ENCODE measurements at places on chromosomes 12 and 14. TPM values are rescaled to one million over a fixed set of nuclear protein-coding genes. Genes with fewer than 3 reads are reported as not detected.

DNA sequence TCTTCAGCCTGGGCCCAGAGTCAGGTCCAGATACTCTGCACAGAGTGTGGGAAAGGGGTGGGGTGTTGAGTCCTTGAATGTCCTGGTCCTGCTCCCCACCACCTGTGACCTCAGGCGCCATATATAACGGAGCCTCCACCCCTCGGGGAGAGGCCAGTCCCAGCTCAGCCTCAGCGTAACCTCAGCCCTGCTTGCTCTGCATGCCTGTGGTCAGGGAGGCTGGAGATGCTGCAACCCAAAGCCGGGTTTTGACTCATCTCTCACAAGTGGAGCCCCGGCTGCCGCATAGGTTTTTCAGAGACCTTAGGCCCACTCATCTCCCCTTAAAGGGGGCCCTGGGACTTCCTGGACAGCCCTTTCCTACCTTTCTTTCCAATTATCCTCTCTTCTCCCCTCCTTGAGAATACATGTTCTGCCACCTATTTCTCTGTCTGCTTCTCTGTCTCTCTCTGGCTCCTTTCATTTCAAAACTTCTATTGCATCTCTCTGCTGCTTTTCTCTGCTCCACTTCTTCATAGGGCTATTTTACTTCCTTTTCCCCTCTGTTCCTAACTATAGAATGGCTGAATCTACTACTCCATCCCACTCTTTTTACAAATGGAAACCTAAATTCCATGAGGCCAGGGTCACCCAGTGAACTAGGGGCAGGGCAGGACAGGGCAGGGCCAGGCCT is 1.2 kb downstream of the ITGB7 start:
- no peaks in the 10 kb centered on the region for H3K27me3 ChIP-seq
- peak overlapping the region; percentile 38 for H3K4me3 ChIP-seq
- H3K27ac ChIP-seq: peak overlapping the region; percentile 75
- H3K36me3 ChIP-seq: no peaks in the 10 kb centered on the region
- peak; percentile 68 for DNase-seq

DNA sequence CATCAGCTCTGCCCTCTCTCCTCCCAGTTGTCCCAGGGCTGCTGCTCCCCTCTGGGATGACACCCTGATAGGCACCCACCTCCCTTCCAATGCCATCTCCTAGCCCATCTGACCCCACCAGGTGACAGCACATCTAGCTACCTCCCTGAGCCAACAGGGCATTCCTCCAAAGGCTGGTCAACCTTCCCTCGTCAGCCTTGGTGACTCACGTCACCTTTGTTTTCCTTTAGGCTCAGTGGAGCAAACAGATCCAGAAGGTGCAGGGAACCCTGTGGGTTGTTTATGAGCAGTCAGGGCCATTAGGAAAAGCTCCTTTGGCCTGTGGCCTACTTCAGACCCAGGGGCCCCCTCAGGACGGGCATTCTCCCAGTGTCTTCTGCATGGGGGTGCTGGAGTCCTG is 32.4 kb downstream of the PIGH start:
- H3K27ac ChIP-seq: no peak overlapping the region
- no peak for DNase-seq
- H3K4me3 ChIP-seq: no peak overlapping the region
- H3K36me3 ChIP-seq: no peaks in the 10 kb centered on the region

DNA sequence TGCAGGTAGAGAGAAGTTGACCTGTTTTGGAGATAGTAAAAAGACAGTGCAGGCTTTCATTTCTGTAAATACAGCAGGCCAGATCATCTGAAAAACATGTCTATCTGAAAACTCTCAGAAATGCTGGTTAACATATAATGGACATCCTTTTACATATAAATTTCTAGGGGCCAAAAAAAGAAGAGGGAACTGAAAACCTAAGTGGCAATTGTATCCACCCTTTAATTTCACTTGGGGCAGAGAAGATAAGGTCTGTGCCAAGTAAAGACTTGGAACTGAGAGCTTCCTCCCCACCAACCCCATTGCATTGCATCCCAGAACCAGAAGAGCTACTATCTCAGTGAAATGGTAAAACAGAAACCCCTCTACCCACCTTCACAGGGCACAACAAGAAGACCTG is 141.0 kb downstream of the SRGAP1 start:
- H3K4me1 ChIP-seq: no peaks in the 10 kb centered on the region
- H3K36me3 ChIP-seq: no peaks in the 10 kb centered on the region
- no peak overlapping the region for H3K4me3 ChIP-seq
- no peak for DNase-seq
- no peaks in the 10 kb centered on the region for H3K27me3 ChIP-seq

GRCh38 chr14:24408764-24409163 is 10.0 kb downstream of the NYNRIN start:
- no peak overlapping the region for H3K4me3 ChIP-seq
- no peak overlapping the region for H3K27ac ChIP-seq
- H3K36me3 ChIP-seq: peaks cover 21% of the 10 kb centered on the region
- DNase-seq: no peak
- no peaks in the 10 kb centered on the region for H3K27me3 ChIP-seq

DNA sequence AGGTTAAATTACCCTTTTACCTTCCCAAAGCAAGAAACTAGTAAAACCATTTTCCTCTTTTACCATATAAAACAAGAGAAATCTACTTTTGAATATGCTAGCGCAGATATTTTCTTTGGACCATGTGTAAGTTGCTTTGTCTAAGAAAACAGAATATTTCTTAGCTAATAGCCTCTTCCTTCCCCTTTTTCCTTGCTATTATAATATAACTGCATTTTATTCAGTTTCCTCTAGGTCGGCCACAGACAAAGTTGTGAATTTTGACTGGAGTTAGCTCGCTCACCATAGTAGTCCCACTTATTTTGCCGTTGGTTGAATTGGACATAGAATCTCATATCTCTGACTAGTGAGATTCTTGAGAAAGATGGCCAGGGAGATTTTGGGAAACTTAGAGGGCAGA is 115.6 kb downstream of the PLEKHA5 start:
- H3K27me3 ChIP-seq: no peaks in the 10 kb centered on the region
- H3K27ac ChIP-seq: no peak overlapping the region
- H3K36me3 ChIP-seq: no peaks in the 10 kb centered on the region
- no peak overlapping the region for H3K4me3 ChIP-seq
- DNase-seq: no peak
- no peaks in the 10 kb centered on the region for H3K4me1 ChIP-seq

GRCh38 chr12:63294327-63294632 is 143.3 kb upstream of the AVPR1A start:
- H3K4me1 ChIP-seq: no peaks in the 10 kb centered on the region
- H3K4me3 ChIP-seq: no peak overlapping the region
- no peaks in the 10 kb centered on the region for H3K36me3 ChIP-seq
- no peak for DNase-seq
- H3K27ac ChIP-seq: no peak overlapping the region

- no peaks in the 10 kb centered on the region for H3K4me1 ChIP-seq
- no peaks in the 10 kb centered on the region for H3K27me3 ChIP-seq
- peak; percentile 25 for DNase-seq
- H3K4me3 ChIP-seq: no peak overlapping the region
Observed at GRCh38 chr14:95039993-95040348, 117.4 kb downstream of the DICER1 start.

- H3K4me3 ChIP-seq: no peak overlapping the region
- no peaks in the 10 kb centered on the region for H3K27me3 ChIP-seq
- no peak overlapping the region for H3K27ac ChIP-seq
Observed at GRCh38 chr12:66491853-66492252, 187.0 kb downstream of the GRIP1 start.

Gene MMP17
- 5.3 TPM for total RNA-seq

DNA sequence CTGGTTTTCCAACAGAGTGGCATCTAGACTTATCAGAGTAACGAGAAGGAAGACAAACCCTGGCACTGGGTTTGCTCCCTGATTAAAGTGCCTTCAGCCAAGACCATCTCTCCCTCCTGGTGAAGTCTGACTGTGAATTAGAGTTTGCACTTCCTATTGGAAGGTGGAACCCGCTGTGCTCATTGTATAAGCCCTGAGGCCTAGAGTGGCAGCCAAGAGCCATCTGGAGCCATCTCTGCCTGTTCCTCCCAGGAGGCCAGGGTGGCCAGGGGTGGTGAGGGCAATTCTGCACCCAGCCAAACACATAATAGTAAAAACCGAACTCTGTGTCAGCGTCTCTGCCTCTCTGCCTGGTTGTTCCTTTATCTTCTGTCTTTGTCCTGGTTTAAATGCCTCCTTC is 25.0 kb downstream of the MFAP5 start:
- no peak overlapping the region for H3K4me3 ChIP-seq
- no peak overlapping the region for H3K27ac ChIP-seq
- DNase-seq: no peak
- H3K36me3 ChIP-seq: no peaks in the 10 kb centered on the region
- no peaks in the 10 kb centered on the region for H3K27me3 ChIP-seq

Gene CCND2
- total RNA-seq: 72.0 TPM

Gene FIGNL2
- total RNA-seq: 0.19 TPM

DNA sequence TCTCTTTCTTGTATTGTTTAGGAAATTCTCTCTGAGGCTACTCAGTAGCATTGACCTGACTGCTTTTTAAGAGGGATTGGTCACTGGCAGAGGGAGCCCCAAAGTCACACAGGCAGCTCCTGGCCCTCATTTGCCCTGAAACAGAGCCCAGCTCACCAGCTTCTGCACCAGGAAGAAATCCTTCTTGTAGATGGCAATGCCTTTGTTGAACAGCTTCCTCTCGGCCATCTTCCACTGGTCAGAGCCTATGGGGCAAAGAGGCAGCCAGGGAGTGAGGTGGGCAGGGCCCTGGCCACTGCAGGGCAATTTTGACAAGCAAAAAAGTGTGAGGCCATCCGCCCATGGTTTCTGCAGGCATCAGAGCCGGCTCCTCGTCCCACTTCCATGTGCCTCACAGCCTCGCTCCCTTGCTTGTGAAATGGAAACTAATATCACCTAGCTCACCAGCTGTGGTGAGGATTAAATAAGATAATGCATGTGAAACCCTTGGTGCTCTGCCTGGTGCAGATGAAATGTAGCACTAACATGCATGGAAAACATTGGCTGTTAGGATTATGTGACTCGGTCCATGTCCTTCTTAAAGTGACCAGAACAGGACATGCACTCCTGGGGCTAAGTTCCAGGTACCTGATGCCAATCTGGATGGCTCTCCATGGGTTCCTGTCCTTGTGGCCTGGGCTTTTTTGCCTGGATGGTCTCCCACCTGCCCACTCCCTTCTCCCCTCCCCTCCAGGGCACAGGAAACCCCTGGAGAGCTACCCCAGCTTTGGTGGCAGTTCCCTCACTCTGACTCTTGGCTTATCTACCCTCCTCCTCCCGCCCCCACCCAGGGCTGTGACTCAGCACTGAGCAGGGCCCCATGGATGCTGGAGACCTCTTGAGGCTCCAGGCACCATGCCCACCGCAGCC is 11.2 kb upstream of the PNMA1 start:
- H3K4me1 ChIP-seq: no peaks in the 10 kb centered on the region
- H3K36me3 ChIP-seq: no peaks in the 10 kb centered on the region
- H3K4me3 ChIP-seq: no peak overlapping the region
- no peaks in the 10 kb centered on the region for H3K27me3 ChIP-seq

GRCh38 chr12:121137512-121137911 is 4.8 kb downstream of the P2RX7 start:
- no peak for DNase-seq
- H3K36me3 ChIP-seq: no peaks in the 10 kb centered on the region
- H3K27ac ChIP-seq: no peak overlapping the region
- H3K4me1 ChIP-seq: peaks cover 9% of the 10 kb centered on the region
- no peak overlapping the region for H3K4me3 ChIP-seq

DNA sequence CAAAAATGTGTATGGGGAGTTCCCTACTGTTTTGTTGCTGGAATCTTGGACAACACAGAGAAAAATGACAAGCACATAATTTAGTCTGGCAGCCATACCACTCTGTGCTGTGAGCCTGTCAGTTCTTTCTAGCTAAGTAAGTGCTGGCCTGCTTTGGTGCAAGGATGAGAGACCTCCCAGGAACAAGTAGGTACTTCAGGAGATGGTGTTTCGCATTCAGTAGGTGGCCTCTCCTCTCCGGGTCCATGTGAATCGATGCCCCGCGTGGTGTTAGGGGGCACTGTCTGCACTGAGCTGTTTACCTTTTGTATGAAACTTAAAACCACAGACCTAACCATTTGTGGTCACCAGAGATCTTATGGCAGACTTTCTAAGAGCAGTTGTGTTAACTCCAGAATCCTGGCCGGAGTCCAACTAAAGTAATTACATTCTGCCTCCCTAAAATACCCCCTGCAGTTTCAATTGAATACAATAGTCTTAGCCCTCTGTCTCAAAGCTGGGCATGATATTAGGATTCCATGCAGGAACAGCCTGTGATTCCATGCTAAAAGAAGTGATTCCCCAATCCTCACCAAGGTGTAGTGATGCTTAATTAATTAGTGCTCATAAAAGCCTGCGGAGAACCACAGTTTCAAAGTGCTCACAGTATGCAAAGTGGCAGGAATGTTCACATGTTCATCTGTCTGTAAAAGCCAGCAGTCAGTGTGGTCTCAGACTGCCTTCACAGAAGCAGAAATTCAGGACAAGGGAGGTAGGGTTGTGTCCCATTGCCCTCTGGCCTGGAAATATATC is 64.2 kb downstream of the LLPH start:
- no peaks in the 10 kb centered on the region for H3K36me3 ChIP-seq
- no peak overlapping the region for H3K27ac ChIP-seq
- no peaks in the 10 kb centered on the region for H3K4me1 ChIP-seq
- no peak overlapping the region for H3K4me3 ChIP-seq
- DNase-seq: no peak

Gene C12orf50
- total RNA-seq: not detected

Gene DUSP16
- 46.4 TPM for total RNA-seq

GRCh38 chr12:22631863-22632463 is 7.0 kb downstream of the ETNK1 start:
- no peaks in the 10 kb centered on the region for H3K27me3 ChIP-seq
- peaks cover 12% of the 10 kb centered on the region for H3K4me1 ChIP-seq
- H3K27ac ChIP-seq: no peak overlapping the region
- DNase-seq: no peak

GRCh38 chr14:53875324-53875897 is 81.2 kb downstream of the BMP4 start:
- no peaks in the 10 kb centered on the region for H3K4me1 ChIP-seq
- DNase-seq: no peak
- H3K27me3 ChIP-seq: no peaks in the 10 kb centered on the region
- H3K4me3 ChIP-seq: no peak overlapping the region

GRCh38 chr12:105920161-105920684 is 218.5 kb downstream of the NUAK1 start:
- H3K27me3 ChIP-seq: no peaks in the 10 kb centered on the region
- no peak overlapping the region for H3K27ac ChIP-seq
- H3K4me1 ChIP-seq: no peaks in the 10 kb centered on the region
- no peak for DNase-seq

DNA sequence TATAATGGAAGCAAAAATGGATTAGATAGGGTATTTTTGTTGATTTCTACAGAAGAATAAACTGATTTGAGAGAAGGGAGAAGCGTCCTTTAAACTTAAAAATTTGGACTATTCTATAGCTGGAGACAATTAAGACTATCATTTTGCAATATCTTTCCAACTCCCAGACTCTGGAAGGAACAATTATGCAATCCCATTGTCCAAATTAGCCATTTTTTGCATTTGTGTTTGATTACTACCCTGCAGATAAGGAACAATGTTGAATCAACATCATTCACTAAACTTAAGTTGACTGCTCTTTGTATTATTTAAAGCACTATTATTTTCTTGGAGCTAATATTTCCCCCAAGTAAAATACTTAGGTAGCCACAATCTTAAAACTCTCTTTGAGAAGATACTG is 34.8 kb upstream of the SELPLG start:
- H3K27ac ChIP-seq: no peak overlapping the region
- no peaks in the 10 kb centered on the region for H3K36me3 ChIP-seq
- no peak overlapping the region for H3K4me3 ChIP-seq
- DNase-seq: no peak

GRCh38 chr14:62631176-62631575 is 414.1 kb downstream of the KCNH5 start:
- H3K27ac ChIP-seq: no peak overlapping the region
- H3K4me3 ChIP-seq: no peak overlapping the region
- no peaks in the 10 kb centered on the region for H3K4me1 ChIP-seq
- H3K27me3 ChIP-seq: no peaks in the 10 kb centered on the region
- H3K36me3 ChIP-seq: no peaks in the 10 kb centered on the region

All from Peyer's patch (tissue), 4 donors.